ENCODE measurements at places on chromosomes 1 and 21. TPM values are rescaled to one million over a fixed set of nuclear protein-coding genes. Genes with fewer than 3 reads are reported as not detected.

DNA sequence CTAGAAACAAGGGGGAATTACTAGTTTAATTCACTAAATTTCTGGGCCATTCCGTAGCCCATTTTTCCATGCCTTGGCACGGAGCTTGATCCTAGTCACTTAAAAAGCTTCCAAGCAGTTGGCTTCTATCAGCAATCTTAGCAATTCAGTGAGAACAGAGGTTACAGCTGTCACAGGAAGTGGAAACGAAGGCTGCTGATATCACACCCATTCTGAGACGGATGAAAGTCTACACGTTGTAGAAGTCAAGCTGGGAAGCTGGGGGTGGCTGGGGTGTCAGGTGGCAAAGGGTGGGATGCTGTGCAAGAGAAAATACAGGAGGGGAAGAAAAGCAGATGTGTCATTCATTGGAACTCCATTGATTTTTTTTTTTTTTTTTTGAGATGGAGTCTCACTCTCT, 11.8 kb upstream of the STMN1 start:
- peak overlapping the region; percentile 27 for H3K27ac ChIP-seq
- DNase-seq: no peak
- H3K4me1 ChIP-seq: peaks cover 35% of the 10 kb centered on the region
- H3K36me3 ChIP-seq: no peaks in the 10 kb centered on the region
- peak overlapping the region; percentile 44 for H3K4me3 ChIP-seq

DNA sequence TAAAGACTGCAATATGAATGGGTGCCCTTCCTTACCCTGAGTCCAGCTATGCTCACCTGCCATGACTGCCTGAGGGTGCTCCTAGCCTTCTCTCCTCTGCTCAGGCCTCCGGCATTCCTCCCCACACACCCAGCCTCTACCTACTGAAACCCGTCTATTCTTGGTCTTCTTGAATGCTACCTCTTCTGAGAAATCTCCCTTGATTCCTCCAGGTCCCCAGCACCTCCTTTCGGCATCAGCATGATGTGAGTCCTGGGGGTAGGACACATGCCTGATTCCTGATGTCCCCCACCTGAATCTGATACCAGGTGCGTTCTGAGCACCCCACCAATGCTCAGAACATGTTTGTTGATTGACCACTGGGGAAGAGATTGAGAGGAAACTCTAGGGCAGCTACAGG, 8.6 kb downstream of the LDLRAD1 start:
- H3K4me1 ChIP-seq: no peaks in the 10 kb centered on the region
- H3K27me3 ChIP-seq: peaks cover 21% of the 10 kb centered on the region
- DNase-seq: no peak
- H3K36me3 ChIP-seq: no peaks in the 10 kb centered on the region
- no peak overlapping the region for H3K4me3 ChIP-seq
- no peak overlapping the region for H3K27ac ChIP-seq

GRCh38 chr1:19656780-19657466, 7.8 kb upstream of the HTR6 start:
- no peaks in the 10 kb centered on the region for H3K36me3 ChIP-seq
- H3K4me3 ChIP-seq: no peak overlapping the region
- no peak overlapping the region for H3K27ac ChIP-seq
- no peak for DNase-seq
- peaks cover 24% of the 10 kb centered on the region for H3K27me3 ChIP-seq

- no peak overlapping the region for H3K4me3 ChIP-seq
- no peak for DNase-seq
- no peaks in the 10 kb centered on the region for H3K27me3 ChIP-seq
- no peak overlapping the region for H3K27ac ChIP-seq
Measured at GRCh38 chr1:225152061-225152460, 222.6 kb downstream of the DNAH14 start.

DNA sequence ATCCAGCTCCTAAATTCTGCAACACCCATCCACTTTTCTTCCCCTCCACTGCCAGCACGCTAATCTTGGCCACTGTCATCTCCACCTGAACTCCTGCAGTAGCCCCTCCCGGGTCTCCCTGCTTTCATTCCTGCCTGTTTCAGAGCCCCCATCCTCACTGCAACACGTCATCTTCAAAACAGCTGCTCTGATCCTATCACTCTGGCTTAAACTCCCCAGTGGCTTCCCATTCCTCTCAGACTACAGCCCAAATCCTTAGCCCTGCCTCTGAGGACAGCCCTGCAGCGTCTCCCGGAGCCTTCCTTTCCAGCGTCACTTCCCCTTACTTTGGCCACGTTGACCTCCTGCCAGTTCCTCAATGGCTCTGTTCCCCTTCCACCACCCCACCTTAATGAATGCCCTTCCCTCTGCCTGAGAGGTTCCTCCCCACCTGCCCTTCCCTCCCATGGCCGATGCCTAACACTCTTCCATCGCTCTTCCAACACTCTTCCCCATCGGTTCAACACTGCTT, 22.9 kb upstream of the IFNAR2 start:
- no peak overlapping the region for H3K4me3 ChIP-seq
- no peak overlapping the region for H3K27ac ChIP-seq
- no peak for DNase-seq
- H3K36me3 ChIP-seq: peaks cover 10% of the 10 kb centered on the region

GRCh38 chr1:233656687-233657086, 42.8 kb downstream of the KCNK1 start:
- H3K27me3 ChIP-seq: peaks cover 3% of the 10 kb centered on the region
- no peak overlapping the region for H3K4me3 ChIP-seq
- no peak for DNase-seq
- H3K4me1 ChIP-seq: no peaks in the 10 kb centered on the region
- no peaks in the 10 kb centered on the region for H3K36me3 ChIP-seq
- no peak overlapping the region for H3K27ac ChIP-seq

RGS5 gene
- 2.8 TPM for total RNA-seq

OR2T33 gene
- total RNA-seq: not detected

GRCh38 chr1:182600036-182600713, 4.0 kb downstream of the RGS16 start:
- H3K27ac ChIP-seq: no peak overlapping the region
